Muscle of back (tissue), 13 donors: ENCODE measurements at places on chromosomes 16 and 17. TPM values are rescaled to one million over a fixed set of nuclear protein-coding genes. Genes with fewer than 3 reads are reported as not detected.

TBC1D3E gene
- polyA plus RNA-seq, result not detected

CD79B gene
- polyA plus RNA-seq, result 3.1 TPM

ATP2C2 gene
- polyA plus RNA-seq, result 1.0 TPM

WNT9B gene
- 0.14 TPM for polyA plus RNA-seq

MEIOB gene
- polyA plus RNA-seq, result 0.17 TPM

HOXB3 gene
- polyA plus RNA-seq, result 24.2 TPM

ACSM2A gene
- 0.36 TPM for polyA plus RNA-seq

RASL10B gene
- polyA plus RNA-seq, result 2.1 TPM

ZNF174 gene
- polyA plus RNA-seq, result 8.1 TPM

NKD1 gene
- 5.9 TPM for polyA plus RNA-seq

MRM3 gene
- polyA plus RNA-seq, result 11.9 TPM

CES5A gene
- polyA plus RNA-seq, result not detected

CRK gene
- polyA plus RNA-seq, result 42.3 TPM
